Fibroblast of the aortic adventitia (primary cell): ENCODE measurements at places on chromosomes 3 and 15.

DNA sequence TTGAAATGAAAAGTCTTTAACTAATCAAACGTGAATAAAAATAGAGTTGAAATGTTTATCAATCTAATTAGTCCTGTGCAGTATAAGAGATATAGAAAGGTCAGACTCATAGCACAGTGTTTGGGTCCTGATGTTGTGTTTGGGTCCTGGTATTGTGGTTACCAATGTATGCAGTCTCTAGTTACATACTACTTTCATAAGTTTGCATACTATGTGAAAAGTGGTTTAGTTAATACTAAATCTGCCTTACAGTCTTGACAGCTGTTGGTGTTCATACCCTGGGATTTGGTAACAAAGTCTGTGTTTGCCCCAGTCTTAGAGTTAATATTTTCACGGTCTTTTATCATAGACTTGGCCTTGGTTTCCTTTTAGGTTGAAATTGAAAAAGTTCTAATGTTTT is 41.7 kb downstream of the KIF15 start:
- no peak for DNase-seq

GRCh38 chr3:139627759-139628158 is 50.0 kb downstream of the NMNAT3 start:
- DNase-seq: no peak

- no peak for DNase-seq
Observed at GRCh38 chr3:13317596-13318320, 102.4 kb downstream of the NUP210 start.

- DNase-seq: no peak
Observed at GRCh38 chr3:89246326-89246725, 138.9 kb downstream of the EPHA3 start.

- no peak for DNase-seq
Observed at GRCh38 chr15:48109856-48110531, 10.8 kb upstream of the SLC24A5 start.

DNA sequence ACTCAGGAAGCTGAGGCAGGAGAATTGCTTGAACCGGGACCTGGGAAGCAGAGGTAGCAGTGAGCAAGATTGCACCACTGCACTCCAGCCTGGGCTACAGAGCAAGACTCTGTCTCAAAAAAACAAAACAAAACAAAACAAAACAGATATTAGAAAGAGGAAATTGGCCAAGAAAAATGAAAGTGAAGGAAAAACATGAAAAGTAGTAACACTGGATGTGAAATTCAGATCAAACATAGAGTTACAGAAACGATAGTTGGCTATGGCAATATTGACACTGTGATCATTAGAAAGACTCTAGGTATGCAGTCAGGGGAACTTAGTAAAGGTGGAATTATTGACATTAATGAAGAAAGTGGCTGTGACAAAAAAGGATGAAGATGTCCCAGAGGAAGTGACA is 13.2 kb upstream of the TIPARP start:
- DNase-seq: no peak

DNA sequence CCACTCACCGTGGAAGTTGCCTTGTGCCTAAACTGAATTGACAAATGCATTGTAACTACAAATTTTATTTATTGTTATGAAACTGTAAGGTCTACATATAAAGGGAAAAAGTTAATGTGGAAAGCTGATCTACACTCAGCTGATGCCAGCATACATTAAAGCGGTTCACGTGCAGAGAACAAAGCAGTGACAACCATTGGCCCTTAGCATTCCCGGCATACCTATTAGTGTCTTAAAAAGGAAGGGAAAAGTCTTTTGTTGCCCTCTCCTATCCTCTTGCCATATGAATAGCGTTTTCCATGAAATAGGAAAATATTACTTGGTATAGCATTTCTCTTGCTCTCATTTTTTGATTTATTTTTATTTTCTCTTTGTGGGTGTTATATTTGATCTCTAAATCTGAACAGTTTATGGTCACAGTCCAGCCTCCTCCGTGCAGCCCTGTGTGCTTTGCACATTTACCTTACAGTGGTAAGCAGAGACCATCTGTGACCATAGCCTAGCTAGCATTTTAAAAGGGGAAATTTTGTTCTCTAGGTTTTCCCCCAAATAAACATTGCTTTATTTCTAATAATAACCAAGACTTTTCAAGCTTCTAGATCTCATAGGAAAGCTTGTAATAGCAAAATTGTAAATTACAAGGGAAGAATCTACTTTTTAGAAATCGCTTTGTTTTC is 89.7 kb upstream of the CGNL1 start:
- no peak for DNase-seq

- peak; percentile 41 for DNase-seq
Observed at GRCh38 chr3:10757021-10757820, 58.8 kb upstream of the SLC6A11 start.

DNA sequence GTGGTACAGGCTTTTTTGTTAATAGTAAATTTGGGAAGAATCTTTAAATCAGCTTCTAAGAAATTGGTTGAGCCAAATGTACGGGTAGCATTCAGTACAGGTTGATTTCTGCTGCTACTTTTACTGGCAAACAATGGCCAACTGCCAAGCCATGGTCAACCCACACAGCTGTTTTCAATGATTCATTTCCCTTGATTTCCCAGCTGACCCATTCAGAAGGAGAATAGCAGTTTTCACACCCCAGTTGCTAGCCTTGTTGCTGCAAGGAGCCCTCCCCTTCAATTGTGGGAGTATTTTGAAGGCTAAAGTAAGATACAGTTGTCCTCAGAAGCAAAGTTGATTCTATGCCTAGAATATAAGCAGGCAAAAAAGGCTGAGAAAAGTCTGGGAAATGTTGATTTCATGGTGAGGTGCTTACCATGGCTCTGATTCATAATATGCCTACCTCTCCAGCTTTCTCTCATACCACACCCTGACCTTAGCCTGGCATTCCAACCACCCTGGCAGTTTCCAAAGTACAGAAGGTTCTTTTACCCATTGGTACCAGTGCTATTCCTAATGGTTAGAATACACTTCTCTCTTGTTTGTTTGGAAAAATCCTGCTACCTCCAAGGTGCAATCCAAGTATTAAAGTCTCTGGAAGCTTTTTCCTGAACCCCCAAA is 320.3 kb upstream of the TGFBR2 start:
- DNase-seq: peak; percentile 99

GRCh38 chr15:65629548-65629947 is 7.8 kb downstream of the SLC24A1 start:
- no peak for DNase-seq

DNA sequence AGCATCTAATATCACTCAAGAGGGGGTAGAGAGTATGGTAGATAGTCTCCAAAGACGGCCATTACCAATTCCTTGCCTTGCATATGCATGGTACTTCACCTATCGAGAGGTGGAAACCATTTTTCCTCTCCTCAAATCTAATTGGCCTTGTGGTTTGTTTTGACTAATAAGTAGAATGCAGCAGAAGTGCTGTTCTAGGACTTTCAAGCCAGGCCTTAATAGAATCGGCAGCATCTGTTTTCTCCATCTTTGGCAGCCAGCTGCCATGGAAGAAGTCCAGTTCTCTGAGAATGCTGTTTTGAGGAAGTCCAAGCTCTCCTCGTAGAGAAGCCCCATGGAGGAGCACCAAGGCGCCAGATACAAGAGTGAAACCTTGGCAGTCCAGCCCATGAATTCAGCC is 59.1 kb upstream of the RASGRP1 start:
- DNase-seq: peak; percentile 10

GRCh38 chr3:105598042-105598796 is 231.5 kb downstream of the ALCAM start:
- DNase-seq: peak; percentile 96

- peak; percentile 96 for DNase-seq
Observed at GRCh38 chr15:63246691-63247469, 30.5 kb upstream of the APH1B start.

DNA sequence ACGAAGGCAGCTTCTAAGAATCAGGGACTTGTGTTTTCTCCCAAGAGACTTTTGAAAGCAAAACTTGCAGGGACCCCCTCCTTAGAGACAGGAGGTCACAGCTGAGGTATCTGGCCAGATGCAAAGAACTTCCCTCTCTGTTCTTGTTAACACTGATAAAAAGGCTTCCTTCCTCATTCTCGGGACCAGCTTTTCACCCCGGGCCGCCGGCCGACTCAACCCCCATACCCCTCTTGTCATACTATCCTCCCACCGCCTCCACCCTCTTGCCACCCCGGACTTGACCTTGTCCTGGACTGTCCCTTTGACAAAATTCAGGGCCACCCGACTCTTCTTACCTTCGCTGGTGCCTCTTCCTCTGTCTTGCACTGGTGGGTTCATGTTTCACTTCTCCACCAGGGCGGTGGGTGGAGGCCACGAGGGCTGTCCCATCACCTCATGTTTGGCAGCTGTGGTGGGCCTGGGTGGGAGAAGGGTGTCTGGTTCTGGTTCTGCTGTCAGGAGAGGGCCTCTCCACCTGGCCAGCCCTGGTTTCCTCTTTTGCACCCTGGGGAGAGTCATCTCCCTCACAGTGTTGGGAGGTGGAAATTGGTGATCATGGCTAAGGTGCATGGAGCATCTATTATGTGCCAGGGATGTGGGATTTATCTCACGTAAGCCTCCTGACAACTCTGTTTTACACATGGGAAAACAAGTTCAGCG is 32.5 kb downstream of the BHLHE40 start:
- DNase-seq: no peak

GRCh38 chr3:10435850-10436249 is 69.5 kb downstream of the ATP2B2 start:
- no peak for DNase-seq

DNA sequence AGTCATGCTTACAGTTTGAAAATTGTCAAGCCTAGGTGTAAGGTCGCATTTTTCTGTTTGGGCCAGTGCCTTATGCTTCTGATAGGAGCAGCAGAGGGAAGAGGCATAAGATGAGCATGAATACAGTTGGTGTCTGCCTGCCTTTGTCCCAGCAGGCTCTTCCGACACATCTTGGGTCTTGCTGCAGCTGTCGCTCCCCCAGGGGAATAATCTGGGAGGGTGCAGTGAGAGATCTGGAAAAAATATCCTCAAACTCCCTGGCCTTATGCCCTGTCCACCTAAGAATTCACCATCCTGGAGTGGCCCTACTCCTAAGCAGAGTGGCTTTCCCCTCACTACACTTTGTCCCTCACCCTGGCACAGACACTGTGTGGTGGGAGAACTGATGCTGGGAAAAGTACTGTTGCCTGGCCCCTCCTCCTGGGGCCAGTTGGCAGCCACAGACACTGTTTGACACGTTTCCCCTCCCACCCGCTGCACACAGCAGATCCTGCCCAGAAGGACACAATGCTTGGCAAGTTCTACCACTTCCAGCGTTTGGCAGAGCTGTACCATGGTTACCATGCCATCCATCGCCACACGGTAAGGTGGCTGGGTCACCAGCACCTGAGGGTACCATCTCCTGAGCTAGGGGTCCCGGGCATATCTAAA is 21.1 kb upstream of the RHO start:
- DNase-seq: no peak

GRCh38 chr3:41095702-41096101 is 103.6 kb upstream of the CTNNB1 start:
- DNase-seq: no peak

DNA sequence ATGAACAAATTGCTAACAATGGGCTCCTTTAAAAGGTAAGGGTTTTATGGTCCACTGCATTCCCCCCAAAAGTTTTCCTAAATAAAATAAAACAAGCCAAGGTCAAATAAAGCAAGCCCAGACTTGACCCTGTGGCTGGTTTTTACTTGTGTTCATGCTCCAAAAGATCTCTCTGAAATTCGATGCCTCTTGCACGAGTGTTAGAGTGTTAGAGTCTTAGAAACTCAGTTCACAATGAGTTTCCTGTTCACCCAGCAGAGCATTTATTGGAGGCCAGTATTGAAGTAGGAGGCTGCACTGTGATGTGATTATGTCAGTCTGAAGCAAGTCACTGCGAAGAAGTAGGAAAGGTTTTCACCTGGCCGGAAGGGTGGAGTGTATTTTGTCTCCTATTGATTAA is 59.9 kb upstream of the LRTM1 start:
- no peak for DNase-seq

GRCh38 chr15:90879730-90880366 is 4.5 kb upstream of the FES start:
- no peak for DNase-seq

GRCh38 chr3:150414258-150414657 is 6.2 kb downstream of the TSC22D2 start:
- peak; percentile 55 for DNase-seq

DNA sequence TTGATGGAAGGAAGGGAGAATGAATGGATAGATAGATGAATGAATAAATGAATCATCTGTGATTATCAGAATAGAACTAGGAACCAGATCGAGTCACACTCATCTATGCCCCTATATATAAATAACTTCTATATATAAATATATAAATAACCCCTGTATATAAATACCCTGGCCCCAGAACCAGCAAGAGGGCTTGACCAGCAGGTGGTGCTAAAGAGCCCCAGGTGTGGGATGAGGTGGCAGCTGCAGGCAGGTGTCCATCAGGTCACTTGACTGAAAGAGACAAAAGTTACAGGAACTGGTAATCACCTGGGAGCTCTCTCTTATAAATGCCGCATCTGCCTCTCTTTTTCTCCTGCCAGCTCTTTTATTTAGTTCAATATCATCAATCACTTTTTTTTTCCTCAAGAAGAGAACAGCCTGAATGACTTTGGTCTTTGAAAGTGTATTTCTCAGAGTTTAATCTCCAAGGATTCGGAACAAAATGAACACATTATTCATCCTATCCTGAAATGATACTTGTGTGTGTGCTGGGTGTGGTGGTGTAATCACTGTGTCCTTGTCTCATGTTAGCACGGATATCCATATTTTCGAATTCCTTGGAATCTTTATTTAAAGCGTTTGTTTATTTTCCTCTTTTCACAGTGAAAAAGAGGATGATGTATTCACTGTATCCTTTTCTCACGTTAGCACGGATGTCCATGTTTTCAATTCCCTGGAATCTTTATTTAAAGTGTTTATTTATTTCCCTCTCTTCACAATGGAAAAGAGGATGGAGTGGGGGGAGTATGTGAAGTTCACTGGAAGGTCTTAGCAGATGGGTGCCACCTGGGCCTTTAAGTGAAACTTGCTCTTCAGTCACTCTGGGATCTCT is 35.4 kb upstream of the ATG7 start:
- peak; percentile 73 for DNase-seq

DNA sequence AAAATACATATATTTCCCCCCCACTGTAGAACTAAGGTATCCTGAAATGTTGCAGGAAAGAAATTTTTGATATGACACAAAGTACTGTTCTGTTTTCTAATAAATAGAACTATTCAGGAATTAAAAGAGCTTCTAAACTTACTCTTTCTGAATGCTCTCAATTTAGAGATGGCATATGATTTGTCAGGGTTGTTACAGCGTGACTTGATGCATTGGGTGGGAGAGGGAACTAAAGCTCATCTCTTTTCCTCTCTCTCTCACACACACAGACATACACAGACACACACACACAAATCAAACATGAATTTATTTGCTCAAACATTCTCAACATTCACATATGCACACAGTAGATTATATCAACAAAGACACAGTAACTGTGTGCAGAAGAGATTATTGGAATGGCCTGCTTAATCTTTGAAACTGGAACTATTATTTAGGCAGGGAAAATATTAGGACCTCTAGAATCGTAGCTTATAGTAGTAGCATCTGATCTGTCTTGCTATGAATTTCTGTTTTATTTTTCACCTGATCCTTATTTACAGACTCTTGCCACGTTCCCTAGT is 807.4 kb upstream of the GBE1 start:
- no peak for DNase-seq
